ENCODE measurements at places on chromosomes 6 and 20. TPM values are rescaled to one million over a fixed set of nuclear protein-coding genes. Genes with fewer than 3 reads are reported as not detected.

LPA gene
- 4.0 TPM for total RNA-seq

C20orf202 gene
- total RNA-seq, result 0.21 TPM

IMPG1 gene
- 0.21 TPM for total RNA-seq

FAXC gene
- 19.4 TPM for total RNA-seq

LSM2 gene
- total RNA-seq, result 22.5 TPM

TRIM10 gene
- total RNA-seq, result 0.42 TPM

RIPOR3 gene
- total RNA-seq, result 8.2 TPM

TBX18 gene
- 68.1 TPM for total RNA-seq

PAK5 gene
- 0.48 TPM for total RNA-seq

SNRPB gene
- 52.0 TPM for total RNA-seq

SULF2 gene
- 34.7 TPM for total RNA-seq

LZTS3 gene
- 3.1 TPM for total RNA-seq

CHRNA4 gene
- 0.79 TPM for total RNA-seq

REM1 gene
- 4.1 TPM for total RNA-seq

XKR7 gene
- 0.05 TPM for total RNA-seq

PHIP gene
- total RNA-seq, result 89.9 TPM

PLG gene
- not detected for total RNA-seq

TENT5A gene
- total RNA-seq, result 154 TPM

OGFR gene
- 18.7 TPM for total RNA-seq

SLC17A3 gene
- not detected for total RNA-seq

CCR6 gene
- total RNA-seq, result not detected

ACSS2 gene
- 21.7 TPM for total RNA-seq

ADGRF1 gene
- 13.0 TPM for total RNA-seq

DLK2 gene
- total RNA-seq, result 2.0 TPM

VARS2 gene
- 14.4 TPM for total RNA-seq

FUT9 gene
- 8.8 TPM for total RNA-seq

HS3ST5 gene
- 3.7 TPM for total RNA-seq

TAGAP gene
- 2.5 TPM for total RNA-seq

MUC21 gene
- not detected for total RNA-seq

BPI gene
- total RNA-seq, result 0.32 TPM

PPP1R11 gene
- 13.5 TPM for total RNA-seq

FOXA2 gene
- total RNA-seq, result not detected

SLC25A27 gene
- 41.5 TPM for total RNA-seq

FAM217A gene
- not detected for total RNA-seq

MMP24 gene
- 1.5 TPM for total RNA-seq

PTCHD4 gene
- 0.95 TPM for total RNA-seq

ATP9A gene
- 25.6 TPM for total RNA-seq

GINS1 gene
- total RNA-seq, result 10.2 TPM

POPDC3 gene
- total RNA-seq, result 2.5 TPM

CDH26 gene
- total RNA-seq, result 4.1 TPM

GGTLC1 gene
- total RNA-seq, result not detected

FAM83B gene
- total RNA-seq, result 15.7 TPM

PTCRA gene
- total RNA-seq, result not detected

DDRGK1 gene
- 14.8 TPM for total RNA-seq

SCRT2 gene
- not detected for total RNA-seq

GJA1 gene
- 160 TPM for total RNA-seq

FAM162B gene
- total RNA-seq, result 12.0 TPM

MKKS gene
- total RNA-seq, result 18.1 TPM

SDCBP2 gene
- total RNA-seq, result 1.9 TPM

All from urinary bladder (tissue), 4 donors.